ENCODE measurements at places on chromosomes 1 and 21.
A peak's percentile ranks its signal among the peaks of the same experiment; 100 is the strongest.

- no peak for DNase-seq
These were observed 9.7 kb upstream of the LYST start for GRCh38 chr1:235876402-235876841.

DNA sequence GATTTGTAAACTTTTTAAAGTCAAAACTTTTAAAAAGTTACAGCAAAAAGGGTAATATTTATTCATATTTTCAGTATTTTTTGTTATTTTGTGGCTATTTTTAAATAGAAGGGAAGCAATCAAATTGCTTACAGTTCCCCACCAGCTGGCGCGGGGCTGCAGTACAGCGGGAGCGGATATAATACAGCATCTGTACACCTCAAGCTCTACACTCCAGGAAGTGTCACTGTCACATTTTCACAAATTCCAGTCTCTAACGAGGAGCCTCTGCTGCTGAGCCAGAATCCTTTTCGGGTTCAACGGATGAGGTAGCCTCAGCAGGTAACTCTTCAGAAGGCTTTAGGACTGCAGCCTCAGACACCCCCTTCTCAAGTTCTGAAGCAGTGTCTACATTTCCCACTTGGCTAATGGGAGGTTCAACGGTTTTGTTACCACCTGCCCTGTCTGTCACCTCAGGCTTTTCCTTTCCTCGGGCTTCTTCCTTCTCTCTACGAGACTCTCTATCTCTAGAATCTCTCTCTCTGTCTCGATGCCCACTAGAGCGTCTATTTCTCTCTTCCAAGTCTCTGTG is 11.7 kb downstream of the SOD1 start:
- no peak for DNase-seq

DNA sequence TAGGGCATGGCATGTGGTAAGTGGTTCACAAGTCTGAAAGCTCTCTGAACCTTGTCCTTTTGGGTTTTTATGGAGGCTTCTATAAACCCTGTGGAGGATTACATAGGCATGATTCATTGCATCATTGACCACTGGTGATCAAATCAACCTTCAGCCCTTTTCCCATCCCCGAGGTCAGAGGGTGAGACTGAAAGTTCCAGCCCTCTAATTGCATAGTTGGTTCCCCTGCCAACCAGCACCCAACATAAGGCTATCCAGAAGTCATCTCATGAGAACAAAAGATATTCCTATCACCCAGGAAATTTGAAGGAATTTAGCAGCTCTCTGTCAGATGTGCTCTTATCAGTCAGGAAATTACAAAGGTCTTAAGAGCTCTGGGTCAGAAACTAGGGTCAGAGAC is 89.5 kb upstream of the ARTN start:
- DNase-seq = no peak

DNA sequence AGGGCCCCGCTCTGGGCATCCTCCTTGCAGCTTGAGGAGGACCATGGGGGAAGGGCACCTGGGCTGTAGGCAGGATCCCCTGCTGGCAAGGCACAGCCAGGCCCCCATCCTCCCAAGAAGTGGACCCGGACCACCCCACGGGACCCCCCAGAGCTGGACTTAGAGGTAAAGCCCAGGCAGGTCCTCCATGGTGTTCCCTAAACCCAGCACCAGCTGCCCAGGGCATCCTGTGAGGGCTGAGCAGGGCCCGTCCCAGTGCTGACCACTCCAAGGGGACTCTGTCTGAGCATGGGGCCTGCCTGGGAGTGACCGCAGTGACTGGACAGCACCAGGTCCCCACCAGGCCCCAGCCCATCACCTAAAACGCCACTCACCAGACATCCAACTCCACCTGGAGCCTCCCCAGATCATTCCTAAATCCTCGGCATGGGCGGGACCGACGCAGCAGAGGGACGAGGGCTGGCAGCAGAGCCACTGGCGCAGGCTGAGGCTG is 21.3 kb downstream of the COL6A2 start:
- DNase-seq = no peak

GRCh38 chr1:224873434-224874369 is 55.8 kb upstream of the DNAH14 start:
- DNase-seq = no peak

DNA sequence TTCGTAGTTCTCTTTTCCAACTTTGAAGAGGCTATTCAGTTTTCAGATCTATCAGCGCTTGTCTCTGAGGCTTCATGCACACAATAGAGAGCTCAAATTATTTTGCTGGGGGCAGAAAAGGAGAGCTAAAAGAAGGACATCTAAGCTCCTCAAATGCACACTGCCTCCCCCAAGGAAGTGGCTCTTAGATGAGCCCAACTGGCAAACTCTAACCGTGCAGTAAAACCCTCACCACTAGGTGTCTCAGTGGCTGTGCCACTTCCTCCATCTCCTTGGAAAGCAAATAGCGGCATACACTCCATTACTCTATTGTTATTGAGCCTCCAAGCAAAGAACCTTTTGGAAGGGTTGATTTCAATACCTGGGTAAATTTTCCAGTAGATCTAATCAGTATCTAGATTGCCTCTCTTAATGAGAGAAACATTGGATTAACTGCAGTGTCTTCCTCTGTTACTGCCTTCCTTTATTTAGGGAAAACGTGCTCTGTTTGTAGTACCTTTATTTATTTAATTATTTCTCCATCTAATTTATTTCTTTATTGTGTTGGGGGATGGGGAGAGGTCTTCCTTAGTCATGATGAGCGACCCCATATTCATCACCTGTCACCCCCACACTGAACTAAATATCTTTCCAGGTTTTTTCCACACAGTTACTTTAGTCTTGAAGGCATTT is 9.2 kb upstream of the SFPQ start:
- peak; percentile 63 for DNase-seq

DNA sequence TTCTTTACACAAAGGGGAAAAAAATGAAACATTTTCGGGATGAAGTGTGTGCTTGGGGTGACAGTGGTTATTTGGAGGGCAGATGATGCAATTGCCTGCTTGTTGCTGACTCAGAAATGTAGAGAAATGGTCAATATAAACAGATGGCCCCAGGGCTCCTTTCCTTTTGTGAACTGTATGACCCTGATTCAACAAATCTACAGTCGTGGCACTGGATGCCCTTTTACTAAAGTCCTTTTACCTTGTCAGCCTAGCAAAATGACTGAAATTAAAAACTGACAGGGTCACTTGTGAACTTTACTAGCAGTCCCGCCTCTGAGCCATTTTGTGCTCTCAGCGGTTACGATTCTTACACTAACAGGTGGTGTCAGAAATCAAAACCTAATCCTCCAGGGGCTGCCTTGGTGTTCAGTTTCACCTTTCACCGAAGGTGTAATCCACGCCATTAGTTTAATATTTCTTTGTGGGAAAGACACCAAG is 49.8 kb downstream of the GREM2 start:
- DNase-seq = no peak

- no peak for DNase-seq
These were observed 171.0 kb downstream of the PGBD5 start for GRCh38 chr1:230255116-230255515.

GRCh38 chr1:4422504-4423289 is 231.7 kb upstream of the AJAP1 start:
- no peak for DNase-seq

DNA sequence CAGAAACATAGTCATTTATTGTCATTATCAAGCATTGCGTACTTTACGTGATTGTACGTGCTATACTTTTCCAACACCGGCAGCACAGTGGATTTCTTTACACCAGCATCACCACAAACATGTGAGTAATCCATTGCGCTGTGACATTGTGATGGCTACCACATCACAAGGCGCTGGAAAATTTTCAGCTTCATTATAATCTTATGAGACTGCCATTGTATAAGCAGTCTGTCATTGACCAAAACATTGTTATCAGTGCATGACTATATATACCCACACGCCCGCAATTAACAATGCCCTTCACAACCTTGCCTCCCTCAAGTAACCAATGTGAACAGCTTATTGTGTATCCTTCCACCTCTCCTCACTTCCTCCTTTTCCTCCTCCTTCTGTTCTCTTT is 137.6 kb downstream of the ZZZ3 start:
- DNase-seq = no peak

DNA sequence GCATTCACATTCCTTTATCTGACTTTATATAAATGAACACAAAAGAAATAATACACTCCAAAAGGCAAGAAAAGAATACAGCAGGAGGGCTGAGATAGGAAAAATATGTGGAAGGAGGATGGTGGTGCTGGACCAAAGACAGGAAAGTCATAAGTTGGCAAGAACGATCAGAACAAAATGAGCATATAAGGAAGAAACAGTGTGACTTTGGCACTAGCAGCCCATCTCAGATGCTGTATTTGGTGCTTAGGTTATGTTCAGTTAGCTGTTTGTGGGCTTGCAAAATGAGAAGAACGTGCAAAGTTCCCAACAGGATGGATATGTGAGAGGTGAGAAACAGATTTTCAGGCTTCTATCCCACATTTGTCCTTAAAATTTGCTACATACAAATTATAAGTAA is 719.8 kb upstream of the ADGRL4 start:
- DNase-seq = no peak

- DNase-seq = peak; percentile 54
These were observed at the start of gene ENAH for GRCh38 chr1:225652729-225653462. Gene ENAH, minus strand, starts transcription at chr1:225653123. Its CDS starts 433 bp downstream, at chr1:225652690.

- no peak for DNase-seq
These were observed 73.1 kb upstream of the SCCPDH start for GRCh38 chr1:246651012-246651695.

- DNase-seq = no peak
These were observed 6.1 kb downstream of the ATF3 start for GRCh38 chr1:212614453-212615200.

DNA sequence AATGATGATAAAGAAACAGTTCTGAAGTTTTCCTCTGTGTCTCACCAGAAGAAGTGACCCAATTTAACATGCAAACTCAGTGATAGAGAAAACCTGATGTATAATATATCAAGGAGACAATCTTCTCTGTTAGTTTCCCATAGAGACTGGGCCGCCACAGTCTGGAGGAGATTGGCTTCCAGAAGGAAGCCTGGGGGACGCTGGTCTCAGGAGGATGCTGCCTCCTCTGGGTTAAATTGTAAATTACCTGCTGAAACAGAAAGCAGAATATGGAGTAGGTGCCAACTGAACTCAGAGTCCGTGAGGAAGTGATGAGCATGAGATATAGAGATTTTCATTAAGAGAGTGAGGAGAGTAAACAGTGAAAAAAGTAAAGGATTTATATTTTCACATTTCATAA is 15.8 kb downstream of the OR14I1 start:
- no peak for DNase-seq

DNA sequence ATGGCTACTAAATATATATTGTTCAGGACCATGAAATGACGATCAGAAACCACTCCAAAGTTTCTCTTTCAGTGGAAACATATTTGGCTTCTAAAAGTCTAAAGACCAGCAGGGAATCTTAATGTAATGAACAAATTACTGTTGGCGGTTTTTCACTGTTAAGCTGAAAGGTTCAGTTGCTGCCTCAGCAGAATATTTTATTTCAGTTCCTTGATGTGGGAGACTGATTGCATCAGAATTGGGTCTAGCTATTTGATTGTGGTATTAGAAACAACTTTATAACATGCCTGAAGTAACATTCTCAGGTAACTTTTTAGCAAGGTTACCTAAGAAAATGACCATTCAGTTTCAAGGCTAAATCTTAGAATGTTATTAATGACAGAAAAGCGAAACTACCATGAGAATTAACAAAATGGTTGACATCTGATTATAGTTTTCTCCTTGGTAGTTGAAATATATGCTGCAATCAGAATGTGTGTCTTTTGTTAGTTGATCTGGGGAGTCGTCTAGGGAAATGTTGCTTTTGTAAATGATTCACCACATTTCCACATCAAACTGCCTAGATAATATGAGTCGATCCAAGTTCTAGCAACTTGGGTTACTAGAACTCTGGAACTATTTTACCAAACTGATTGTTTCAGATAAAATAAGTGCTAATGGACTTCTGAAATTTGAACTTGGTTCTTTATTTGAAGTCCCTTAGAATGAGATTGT is 200.4 kb downstream of the HMCN1 start:
- no peak for DNase-seq

- DNase-seq = no peak
These were observed 209.0 kb upstream of the TMEM51 start for GRCh38 chr1:14944471-14944985.

GRCh38 chr1:84480650-84481049 is 1.6 kb downstream of the RPF1 start:
- no peak for DNase-seq

- DNase-seq = no peak
These were observed 44.8 kb downstream of the CASQ2 start for GRCh38 chr1:115723756-115724155.

DNA sequence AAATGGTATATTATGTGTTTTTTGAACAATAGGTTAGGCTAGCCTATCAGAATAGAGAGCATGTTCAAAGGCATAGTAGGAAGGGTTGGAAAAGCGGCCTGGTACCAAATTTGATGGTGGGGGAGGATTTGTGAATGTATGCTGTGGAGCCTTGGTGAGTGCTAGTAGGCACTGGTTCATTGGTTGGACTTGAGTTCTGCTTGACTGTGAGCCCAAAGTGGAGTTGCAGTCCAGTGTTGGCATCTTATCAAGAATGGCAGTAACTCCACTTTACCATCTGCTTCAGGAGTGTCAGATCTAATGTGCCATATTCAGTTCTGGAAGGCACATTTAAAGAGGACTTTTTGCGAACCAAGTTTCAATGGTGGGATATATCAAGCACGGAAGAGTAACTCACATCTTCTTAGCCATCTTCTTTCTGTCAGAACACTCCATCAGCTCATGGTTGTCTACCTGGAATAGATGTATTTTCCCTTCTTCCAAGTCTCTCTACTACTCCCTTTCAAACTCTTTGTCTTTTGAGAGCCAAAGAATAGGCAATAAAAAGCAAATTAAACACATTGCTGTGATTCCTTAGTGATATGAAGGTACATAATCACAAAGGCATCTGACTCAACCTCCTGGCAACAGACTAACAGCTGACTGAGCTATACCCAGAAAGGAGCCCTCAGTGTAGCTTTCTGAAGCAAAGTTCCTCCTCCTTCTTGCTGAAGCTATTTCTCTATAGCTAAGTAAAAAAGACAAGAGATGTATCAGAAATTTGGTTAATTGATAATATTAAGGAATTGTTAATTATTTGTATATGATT is 21.7 kb downstream of the LRRC8B start:
- no peak for DNase-seq

- DNase-seq = no peak
These were observed 36.1 kb upstream of the IL20 start for GRCh38 chr1:206829282-206829681.

GRCh38 chr1:119885903-119886783 is 10.2 kb downstream of the ADAM30 start:
- DNase-seq = peak; percentile 30

- DNase-seq = no peak
These were observed 43.0 kb downstream of the TRAF5 start for GRCh38 chr1:211369640-211370039.
